ENCODE measurements at places on chromosomes 13 and 19.

DNA sequence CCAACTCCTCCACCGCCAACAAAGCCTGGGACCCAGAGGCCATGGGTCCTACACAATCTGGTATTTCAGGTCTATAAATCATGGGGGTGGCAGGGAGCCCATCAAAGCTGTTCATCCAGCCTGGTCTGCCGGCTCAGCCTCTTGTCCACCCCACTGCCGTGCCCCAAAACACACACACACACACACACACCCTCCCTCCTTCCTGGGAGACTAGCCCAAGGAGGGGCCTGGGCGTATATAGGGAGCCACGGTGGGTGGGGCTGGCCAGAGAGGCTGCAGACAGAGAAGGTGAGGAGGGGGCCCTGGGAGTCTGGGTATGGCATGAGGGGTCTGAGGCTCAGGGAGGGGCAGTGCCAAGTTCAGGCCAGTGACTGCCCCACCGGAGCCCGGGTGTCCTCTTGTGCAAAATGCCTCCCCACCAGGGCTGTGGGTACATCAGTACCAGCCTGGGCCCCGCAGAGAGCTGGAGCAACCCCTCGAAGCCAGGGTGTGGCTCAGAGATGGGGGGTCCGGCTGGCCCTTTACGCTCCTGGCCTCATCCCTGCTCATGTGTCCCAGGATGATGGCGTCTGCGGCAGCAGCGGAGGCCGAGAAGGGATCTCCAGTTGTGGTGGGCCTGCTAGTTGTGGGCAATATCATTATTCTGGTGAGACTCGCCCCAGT, at the start of gene UPK1A:
Gene UPK1A (plus strand): TSS at position 267 of the 663 bp plus-strand sequence. CDS start 296 bp downstream, at position 563.
- no peak for DNase-seq

GRCh38 chr19:10690341-10690781, 10.9 kb upstream of the QTRT1 start:
- DNase-seq, result no peak

GRCh38 chr13:74835579-74835978, 646.4 kb downstream of the TBC1D4 start:
- DNase-seq, result no peak

DNA sequence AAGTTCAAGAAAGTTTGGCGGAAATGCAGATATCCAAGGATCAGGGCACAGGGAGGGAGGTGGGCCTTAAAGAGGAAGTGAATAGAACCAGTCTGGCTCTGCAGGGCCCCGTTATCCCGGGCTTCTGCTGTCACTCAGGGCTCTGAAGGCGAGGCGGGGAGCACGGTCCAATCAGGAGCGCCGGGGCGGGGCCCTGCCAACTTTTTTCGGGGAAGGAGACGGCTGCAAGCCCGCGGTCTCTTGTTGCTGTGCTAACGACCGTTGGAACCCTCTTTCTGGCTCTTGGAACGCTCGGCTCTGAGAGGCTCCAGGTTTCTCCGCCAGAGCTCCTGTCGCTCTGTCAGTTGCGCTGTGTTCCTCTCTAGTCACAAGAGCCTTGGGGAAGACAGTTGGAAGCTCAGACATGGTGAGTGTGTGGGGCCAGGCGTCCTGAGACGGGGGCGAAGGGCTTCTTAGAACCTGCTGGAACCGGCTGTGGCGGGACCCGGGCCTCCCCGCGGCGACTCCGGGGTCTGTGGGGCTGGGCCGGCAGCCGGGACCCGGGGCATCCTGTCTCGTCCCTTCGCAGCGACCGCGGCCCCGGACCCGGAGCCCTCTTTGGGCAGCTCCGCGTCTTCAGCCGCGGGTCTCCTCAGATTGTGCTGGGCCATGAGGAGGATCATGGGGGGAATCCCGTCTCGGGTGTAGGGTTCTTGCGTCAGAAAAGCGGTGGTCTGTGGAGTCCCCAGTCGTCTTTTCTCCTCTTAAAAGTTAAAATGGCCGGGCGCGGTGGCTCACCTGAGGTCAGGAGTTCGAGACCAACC, 27.7 kb downstream of the ZNF844 start:
- peak; percentile 67 for DNase-seq

GRCh38 chr19:40763963-40764362, 11.4 kb upstream of the MIA start:
- no peak for DNase-seq

DNA sequence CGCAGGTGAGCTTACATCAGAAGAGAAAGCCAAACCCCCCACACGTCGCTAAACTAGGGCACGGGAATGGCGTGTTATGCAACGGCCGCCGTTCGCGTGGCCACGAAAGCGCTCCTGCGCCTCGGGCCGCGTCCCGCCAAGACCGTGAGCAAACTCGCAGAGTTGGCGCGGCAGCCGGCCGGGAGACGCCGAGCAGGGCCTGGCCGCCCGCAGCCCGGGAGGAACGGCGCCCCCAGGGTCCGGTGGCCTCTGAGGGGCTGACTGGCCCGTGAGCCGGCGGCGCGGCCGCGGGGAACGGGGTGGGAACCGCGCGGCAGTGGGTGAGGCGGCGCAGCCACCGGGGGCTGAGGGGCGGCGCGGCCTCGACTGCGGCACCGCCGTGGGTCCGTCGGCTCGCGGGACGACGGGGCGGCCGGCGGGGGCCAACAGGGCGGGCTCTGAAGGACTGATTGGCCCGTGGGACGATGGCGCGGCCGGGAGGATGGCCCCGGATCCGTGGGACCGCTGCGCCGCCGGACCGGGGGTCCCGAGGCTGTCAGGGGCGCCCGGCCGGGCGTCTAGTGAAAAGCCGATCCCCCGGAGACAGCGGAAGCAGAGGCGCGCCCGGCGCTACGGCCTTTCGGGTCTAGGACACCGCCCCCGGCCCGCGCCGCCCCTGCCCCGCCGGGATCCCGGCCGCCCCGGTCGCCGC, 903 bp downstream of the LATS2 start:
- DNase-seq, result no peak

GRCh38 chr19:5309438-5310204, 31.0 kb downstream of the PTPRS start:
- no peak for DNase-seq

GRCh38 chr13:71714802-71715375, 152.1 kb downstream of the DACH1 start:
- DNase-seq, result no peak

DNA sequence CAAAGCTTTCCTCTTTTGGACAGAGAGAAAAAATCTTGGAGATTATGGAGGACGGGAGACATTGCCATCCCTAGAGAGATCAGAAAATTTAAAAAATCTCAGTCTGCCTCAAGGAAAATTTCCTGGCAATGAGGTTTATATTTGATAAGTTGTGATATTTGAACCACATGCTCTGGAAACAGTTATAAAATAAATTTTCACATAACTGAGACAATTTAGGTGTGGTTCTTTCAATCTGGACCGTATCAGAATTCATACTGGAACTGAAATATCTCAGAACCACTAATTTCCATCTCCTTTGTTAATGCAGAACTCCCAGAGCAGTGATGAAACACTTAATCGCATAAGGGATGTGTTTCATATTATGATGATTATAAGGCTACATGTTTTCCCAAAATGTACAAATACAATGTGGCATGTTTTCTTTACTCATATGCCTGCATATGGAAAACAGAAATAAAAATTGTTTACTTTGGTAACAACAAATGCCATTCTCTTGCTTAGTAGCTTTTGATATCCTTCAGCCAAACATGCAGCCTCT, 13.7 kb downstream of the UBE2L5 start:
- no peak for DNase-seq

- DNase-seq, result no peak
These were observed 20.9 kb downstream of the KLHL26 start for GRCh38 chr19:18657590-18658365.

DNA sequence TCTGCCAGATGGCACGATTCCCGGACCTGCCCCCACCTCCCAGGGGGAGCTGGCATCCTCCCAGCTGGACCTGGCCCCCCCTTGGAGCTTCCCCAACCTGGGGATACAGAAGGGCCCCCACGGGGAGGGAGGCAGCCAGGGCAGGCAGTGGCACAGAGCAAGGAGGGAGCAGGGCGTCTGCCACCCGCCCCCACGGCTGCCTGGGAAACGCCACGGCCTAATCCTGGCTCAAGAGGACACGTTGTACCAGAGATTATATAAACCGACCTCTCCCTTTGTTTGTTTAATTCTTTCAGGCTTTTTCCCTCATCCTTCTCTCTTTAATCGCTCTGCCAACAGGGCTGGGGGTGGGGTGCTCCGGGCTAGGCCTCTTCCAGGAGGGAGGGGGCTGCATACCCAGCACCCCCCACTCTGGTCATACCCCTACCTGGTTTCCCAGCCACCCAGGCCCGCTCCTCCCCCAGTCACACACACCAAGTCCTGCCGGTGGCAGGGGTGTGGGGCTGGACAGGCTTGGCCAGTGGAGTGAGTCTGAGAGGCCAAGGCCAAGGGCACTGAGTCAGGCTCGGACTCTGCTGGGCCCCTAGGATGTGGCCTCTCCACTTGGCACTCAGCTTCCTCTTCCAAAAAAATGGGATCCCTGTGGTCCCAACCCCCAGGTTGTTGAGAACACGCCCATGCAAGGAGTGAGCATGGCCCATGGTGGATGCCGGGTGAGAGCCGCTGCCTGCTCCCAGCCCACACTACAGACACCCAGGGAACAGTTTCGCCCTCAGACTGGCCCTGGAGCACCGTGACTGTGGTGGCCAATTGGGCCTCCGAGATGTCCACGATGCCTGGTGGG, 29.5 kb upstream of the NFIC start:
- DNase-seq, result no peak

DNA sequence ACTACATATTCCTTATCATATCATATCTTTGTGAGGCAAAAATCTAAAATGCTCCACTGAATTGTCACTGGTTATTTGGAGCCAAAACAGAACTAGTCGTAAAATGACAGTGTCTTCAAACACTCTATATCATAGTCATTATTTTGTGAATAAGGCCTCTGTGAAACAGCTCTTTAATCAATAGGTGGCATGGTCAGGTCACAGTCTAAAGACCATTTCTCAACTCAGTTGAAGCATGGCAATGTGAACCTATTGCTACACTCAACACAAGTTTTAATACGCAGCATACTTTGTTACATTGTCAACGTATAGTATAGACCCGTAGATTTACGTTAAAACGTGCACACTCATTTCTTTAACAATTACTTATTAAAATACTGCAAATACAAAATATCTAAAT, 131.3 kb upstream of the PCDH20 start:
- DNase-seq, result no peak

DNA sequence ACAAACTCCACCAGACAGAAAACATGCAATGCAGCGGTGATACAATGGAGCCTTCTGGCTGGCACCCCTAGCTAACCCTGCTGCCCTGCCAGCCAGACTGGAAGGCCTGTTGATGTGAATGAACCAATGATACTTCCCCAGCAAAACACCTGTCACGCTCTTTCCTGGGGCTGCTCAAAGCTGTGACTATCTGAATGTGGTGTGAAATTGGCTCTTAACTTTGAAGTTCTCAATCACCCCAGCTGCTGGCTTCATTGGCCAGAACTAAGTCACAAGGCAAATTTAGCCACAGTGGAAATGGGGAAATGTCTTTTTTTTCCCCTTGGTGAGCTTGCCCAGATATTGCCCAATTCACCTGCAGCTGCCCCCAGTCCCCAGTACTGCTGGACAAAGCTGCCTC, 147.3 kb downstream of the SLC7A1 start:
- no peak for DNase-seq

DNA sequence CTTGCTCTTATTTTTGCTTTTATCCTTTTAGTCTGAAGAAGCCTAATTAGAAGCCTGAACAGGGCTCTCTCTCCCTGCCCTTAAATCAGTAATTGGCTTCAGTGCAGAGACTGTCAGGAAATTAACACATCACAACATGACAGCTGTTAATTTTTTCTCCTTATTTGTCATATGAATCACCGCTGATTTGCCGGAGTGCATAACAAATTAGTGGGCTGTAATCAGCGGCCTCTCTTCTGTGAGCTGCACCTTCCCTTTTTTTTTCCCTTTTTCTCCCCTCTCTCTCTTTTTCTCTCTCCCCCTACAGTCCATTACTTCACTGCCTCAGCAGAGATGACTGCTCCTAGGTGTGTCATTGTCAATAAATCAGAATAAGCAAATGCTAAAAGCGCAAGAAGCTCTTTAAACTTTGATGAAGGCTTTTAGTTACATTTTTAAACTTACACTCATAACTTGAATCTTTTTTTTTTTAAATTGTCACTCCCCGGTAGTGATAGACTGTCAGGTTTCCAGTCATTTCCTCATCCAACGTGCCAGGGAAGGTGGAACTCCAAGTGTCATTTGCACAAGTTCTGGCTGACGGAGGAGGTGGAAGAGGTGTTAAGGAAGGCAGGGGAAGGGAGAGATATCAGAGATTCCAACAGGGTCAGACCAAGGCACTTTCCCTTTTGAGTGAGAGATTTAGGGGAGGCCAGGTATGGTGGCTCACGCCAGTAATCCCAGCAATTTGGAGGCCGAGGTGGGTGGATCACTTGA, 197.1 kb upstream of the TSHZ3 start:
- DNase-seq, result no peak

DNA sequence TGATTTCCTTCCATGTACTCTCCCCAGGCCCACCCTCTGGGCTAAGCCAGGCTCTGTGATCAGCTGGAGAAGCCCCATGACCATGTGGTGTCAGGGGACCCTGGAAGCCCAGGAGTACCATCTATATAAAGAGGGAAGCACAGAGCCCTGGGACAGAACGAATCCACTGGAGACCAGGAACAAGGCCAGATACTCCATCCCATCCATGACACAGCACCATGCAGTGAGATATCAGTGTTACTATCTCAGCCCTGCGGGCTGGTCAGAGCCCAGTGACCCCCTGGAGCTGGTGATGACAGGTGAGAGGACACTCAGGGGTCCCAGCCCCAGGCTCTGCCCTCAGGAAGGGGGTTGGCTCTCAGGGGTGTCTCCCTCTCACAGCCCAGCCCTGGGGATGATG, 27.5 kb upstream of the KIR3DL3 start:
- DNase-seq, result no peak

DNA sequence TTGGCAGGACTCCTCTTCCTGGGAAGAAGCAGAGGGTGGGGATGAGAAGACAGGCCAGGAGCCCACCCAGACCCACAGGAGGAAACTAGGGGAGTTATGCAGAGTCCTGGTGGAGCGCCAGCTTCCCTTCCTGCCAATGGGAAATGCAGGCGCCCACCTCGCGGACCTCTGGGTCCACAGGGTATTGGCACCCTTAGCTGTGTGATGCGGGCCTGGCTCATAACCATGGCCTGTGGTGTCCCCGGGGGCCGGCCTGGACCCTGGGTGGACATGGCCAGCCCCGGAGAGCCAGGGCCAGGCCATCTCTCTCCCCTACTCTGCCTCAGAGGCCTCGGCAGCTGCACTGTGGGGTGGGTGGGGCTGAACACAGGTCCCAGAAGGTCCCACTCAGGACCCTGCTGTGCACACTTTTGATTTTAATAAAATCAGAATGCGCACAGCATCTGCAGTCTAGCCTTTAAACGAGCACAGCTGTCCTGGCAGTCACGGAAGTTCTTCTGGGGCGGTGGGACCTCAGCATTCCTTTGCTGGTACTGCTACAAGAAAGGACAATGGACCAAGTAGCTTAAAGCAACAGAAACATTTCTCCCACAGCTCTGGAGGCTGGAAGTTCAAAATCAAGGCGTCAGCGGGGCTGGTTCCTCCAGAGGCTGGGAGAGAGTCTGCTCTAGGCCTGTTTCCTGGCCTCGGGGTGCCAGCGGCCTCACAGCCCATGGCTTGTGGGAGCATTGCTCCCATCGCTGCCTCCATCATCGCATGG, 1.8 kb downstream of the F10 start:
- DNase-seq, result no peak
